ENCODE measurements at places on chromosomes 11 and 22.

GRCh38 chr11:70194792-70195791 is 8.0 kb upstream of the FADD start:
- no peak for DNase-seq

DNA sequence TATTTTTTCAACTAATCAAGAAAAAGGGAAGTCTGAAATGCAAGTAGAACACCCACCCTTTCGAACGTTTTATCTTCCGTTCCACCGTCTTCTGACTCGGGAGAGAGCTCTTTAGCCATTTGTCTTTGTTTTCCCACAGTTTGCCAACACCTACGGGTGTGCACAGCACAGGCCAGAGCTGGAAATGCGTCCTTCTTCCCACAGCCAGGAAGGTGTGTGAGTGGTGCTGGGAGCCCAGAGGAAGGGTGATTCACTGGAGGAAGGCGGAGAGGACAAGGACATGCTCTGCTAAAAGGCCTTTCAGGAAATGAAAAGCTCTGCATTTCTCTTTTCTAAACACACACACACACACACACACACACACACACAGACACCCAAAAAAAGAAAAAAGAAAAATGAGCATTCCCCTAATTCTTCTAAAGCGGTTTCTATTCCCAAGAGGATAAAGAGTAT is 18.5 kb downstream of the ENDOD1 start:
- no peak for DNase-seq

DNA sequence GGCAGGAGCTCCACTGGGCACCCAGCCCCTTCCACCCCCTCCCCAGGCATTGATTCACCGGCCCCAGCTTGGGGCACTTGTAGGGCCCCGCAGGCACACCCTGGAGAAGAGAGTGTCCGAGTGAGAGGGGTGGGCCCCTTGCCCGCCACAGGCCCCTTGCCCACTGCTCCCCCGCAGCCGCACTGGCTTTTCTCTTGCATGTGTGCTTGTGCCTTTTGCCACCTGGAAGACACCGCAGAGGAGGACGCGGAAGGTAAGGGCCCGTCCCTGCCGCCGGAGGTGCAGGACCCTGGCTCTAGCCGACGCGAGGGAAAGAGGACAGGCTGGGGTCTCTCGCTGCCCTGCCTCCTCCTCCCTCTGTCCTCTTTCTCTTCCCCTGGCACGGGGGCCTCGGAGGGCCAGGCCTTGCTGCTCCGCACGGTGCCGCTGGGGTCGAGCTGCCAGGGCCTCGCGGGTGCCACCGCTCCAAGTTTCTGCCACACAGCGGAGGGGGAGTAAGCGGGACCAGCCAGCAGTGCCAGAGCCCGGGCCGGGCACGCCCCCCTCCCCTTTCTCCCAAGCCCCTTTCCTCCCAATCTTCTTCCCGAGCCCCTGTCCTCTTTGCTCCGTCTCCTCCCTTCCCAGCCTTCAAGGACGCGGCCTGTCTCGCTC is 9.5 kb downstream of the TNNT3 start:
- DNase-seq: no peak

DNA sequence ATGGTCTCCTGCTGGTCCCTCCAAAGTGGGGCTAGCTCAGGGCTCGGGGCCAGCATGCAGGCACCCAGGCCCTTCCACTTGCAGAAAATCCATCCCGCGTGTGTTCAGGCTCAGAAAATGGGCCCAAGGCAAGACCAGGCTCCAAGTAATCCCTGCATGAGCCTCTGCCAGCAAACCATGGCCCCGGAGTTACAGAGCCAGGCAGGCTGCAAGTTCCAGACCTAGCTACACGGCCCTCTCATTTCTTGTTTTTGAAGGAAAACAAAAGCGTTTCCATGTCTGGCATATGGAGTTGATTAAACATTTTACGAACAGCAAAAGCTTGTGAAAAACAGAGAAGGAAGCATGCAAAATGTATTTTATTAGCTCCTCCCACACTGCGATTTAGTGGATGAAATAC is 29.7 kb downstream of the KIAA0930 start:
- DNase-seq: no peak

- no peak for DNase-seq
Observed at GRCh38 chr22:41482319-41482935, 13.5 kb downstream of the ACO2 start.

DNA sequence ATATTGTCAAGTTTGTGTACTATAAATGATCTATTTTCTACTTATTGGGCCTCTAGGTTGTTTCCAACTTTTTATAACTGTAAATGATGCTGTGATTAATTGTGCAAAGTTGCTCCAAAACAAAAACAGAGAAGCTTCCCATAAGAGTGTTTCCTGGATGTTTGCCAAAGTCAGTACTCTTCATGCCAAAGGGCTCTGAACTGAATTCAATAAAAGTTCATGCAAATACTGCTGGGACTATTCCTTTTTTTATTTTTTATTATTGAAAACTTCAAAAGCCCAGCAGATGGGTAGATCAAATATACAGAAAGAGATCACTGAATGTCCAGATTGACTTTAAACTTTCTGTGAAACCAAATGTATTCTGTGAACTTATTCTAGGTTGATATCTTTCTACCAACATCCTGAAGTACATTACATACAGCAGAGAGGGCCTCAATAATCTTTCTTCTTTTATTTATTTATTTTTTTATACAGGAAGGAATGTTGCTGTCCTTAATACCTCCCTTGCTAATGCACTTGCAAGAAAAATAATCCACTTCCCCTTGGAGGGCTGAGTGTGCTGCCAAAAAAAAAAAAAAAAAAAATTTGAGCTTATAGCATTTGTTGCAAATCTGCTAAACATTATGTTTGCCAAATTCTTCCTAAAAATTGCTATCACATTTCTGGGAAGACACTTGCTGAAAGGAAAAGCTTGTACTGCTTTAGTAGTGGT is 53.0 kb downstream of the CTSC start:
- DNase-seq: no peak

DNA sequence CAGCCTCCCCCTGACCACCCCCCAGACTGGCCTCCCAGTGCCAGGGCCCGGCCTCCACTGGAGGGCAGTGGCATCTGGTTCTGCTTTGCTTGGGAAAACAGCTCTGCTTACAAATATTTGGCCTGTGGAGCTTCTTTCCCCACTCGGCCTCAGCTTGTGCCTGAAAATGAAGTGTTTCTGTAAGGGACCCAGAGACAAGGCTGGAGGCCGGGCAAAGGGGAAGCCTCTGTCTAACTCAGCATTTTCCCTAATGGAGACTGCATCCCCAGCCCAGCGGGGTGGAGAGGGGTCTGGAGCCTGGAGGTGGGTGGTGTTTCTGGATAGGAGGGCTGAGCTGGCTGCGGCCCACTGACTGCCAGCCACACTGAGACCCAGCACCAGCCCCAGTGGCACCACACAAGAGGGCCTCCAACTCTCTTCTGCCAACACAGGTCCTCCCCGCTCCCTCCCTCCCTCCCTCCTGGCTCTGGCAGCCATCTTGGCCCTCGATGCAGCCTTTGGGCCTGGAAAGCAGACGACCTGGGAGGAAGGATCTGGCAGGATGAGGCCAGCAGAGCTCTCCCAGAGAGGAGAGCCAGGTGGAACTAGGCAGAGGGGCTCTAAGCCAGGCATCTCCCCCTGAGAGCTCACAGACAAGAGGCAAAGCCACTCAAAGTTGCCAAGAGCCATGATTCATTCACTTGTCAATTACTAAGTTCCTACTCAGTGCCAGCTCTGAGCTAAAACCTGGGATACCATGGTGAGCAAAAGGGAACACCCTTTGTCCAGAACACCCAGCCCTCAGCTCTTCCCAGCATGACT is 77.1 kb upstream of the CD82 start:
- DNase-seq: no peak

DNA sequence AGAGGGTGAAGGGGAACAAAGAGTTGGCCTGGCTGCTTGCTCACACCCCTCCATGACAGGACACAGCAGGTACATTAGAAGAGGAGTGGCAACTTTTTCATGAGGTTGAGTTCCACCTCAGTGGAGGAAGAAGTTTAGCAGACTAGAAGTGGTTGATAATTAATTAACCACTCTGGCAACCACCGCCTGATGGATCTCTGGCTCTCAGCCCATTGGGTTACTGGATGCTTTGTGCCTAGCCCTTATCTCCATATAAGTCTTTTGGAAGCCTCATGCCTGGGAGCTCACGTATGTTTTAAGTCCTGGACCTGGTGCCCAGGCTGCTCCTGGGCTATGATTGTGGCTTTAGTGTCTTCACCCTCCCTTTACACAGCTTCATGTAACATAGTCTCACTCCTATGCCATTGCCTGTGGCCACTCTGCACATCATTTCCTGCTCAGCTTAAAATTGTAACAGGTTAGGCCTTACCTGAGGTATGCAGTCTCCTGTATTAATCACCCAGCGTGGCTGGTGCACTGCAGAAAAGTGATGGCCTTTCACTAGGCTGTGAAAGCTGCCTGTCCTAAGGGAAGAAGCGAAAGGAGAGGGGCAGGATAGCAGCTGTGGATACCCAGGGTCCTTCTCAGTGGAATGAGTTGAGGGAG is 72.7 kb upstream of the CRTAM start:
- DNase-seq: no peak

GRCh38 chr11:23772081-23772480 is 724.8 kb upstream of the LUZP2 start:
- DNase-seq: no peak

DNA sequence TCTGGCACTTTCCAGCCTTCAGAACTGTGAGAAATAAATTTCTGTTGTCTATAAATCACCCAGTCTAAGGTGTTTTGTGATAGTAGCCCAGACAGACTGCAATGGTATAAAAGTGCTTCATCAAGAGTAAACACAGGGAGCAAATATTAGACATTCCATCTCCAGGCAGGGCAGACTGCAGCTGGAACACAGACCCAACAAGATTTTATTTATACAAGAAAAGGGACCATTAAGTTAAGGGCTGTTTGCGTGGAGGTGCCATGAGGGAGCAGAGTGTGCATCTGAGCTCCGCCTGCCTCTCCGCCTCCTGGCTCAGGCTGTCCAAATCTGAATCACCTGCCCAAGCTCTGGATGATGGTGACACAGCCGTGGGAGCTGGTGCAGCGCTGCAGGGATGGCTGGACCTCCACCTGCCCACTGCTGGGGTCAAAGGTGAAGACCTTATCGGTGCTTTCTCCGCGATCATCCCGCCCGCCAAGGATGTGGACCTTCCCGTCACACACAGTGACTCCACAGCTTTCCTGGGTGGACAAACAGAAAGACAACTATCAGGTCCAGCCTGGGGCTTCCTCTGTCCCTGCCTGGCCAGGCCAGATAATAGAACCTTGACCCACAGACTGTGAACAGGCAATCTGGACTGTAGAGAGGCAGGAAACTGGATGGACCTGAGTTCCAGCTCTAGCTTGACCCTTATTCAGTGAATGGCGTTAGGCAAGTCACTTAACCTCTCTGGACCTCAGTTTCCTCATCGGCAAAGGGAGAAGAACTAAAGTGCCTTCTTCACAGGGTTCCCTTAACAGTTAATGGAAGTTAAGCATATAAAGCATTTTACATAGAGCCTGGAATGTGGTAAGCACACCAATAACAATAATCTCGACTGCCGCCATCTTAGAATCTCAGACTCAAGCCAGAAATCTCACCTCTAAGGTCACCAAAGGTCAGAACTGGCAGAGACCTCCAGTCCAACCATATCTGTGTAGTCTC is 10.5 kb downstream of the KLHL35 start:
- DNase-seq: no peak

DNA sequence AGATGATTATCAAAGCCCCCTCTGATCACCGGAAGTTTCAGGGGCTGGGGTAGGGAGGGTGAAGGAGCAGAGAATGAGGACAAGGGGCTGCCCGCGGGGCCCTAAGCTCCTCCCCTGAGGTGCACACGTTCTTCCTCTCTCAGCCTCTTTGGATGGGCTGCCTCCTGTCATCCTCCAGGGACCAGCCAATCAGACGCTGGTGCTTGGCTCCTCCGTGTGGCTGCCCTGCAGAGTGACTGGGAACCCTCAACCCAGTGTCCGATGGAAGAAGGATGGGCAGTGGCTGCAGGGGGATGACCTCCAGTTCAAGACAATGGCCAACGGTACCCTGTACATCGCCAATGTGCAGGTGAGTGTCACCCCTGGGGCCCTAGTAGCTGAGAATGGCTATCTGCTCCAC is 7.5 kb downstream of the ROBO3 start:
- DNase-seq: no peak

DNA sequence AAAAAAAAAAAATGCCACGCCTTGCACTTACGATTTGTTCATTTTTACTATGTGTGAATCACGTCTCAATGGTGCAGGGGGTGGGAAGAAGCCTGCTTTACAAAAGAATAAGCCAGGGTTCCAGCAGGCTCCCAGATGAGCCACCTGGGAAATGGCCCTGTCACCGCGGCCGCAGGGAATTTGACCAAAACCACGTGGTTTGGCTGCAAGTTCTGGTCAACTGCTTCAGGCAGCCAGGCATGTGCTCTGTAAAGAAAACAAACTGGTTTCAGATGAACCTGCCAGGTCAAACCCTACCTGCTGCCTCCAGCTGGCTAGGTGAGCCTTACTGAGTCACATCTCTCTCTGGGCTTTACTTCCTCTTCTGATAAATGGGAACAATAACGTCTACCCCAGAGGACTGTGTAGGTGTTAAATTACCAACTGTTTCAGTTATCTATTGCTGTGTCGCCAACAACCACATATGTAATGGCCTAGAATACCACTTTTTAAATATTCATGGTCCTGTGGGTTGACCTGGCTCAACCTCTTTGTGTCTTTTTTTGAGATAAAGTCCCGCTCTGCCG is 30.5 kb upstream of the GCAT start:
- DNase-seq: peak; percentile 80

- DNase-seq: no peak
Observed at GRCh38 chr22:46545086-46545792, 7.8 kb upstream of the CELSR1 start.

DNA sequence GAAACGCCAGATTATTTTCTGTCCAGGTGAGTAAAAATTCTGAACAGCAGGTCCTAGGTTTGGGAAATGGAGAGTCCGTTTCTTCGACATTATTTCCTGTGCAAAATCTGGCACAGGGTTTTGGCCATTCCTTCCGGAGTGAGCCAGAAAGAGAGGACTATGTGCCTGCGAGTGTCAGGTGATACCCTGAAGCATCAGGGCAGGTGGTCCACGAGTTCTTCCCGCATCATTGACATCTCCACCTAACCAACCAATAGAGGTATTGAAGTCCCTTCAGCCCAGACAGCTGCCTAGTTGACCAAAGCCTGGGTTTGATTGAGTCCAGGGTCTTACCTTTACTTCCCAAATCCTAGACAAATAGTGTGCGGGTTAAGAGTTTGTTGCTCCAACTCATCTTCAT is 808 bp downstream of the SNAP29 start:
- no peak for DNase-seq

GRCh38 chr11:210122-210802 is 2.8 kb downstream of the RIC8A start:
- peak; percentile 28 for DNase-seq

DNA sequence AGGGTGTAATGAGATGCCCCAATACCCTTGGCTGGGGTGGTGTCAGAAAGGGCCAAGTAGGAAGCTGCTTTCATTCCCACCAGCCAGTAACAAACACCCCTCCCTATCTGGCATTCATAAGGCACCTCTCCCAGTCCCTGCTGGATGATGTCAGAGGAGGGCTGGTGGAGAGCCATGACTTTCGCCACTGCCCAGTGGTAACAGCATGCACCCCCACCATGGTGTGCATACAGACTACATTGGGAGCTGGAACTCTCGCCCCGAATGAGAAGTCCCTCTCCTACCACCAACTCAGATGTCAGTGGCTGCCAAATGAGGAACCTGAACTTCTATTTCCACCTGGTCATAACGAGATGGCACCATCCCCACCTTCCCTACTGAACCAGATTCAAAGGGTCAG is 73.3 kb downstream of the SGSM3 start:
- DNase-seq: no peak

- DNase-seq: no peak
Observed at GRCh38 chr11:70595452-70595851, 197.1 kb downstream of the CTTN start.

- no peak for DNase-seq
Observed at GRCh38 chr11:12706545-12707499, 32.6 kb downstream of the TEAD1 start.

GRCh38 chr22:21069375-21069774 is 23.6 kb downstream of the LRRC74B start:
- DNase-seq: no peak
